ENCODE measurements at places on chromosomes 7 and 10.

DNA sequence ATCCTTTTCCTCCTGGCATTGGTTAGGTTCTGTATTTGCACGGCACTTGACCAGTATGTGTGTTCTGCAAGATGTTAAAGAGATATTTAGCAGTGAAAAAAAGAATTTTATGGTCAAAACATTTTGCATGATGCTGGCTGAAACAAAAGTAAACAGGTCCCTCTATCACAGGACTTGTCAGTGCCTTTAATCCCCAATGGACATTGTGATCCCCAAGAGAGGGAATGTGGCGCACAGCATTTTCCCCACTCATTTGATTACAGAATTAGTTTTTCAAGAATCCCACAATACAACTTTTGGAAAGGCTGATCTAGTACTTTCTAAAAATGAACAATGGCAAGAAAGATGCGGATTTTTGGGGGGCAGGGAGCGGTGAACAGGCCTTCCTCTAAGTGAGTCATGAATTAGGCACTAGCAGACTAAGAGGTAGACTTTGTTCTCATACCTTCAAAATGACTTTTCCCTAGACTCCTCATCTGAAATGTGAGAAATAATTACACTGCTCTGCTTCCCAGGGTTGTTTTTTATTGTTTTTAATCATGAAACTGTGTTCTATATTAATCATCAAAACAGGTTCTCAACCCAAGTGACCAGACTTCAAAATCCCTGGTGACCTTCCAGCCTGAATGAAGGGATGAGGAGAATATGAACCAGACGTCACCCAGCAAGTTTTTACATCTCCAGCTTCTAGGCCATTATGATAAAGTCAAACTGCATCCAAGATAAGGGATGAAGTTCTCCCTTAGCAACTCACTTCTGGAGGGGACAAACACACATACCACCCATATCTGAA, 8.6 kb downstream of the FBXW4 start:
- no peaks in the 10 kb centered on the region for H3K4me1 ChIP-seq
- H3K36me3 ChIP-seq, result no peaks in the 10 kb centered on the region
- no peak overlapping the region for H3K4me3 ChIP-seq
- no peak for DNase-seq

DNA sequence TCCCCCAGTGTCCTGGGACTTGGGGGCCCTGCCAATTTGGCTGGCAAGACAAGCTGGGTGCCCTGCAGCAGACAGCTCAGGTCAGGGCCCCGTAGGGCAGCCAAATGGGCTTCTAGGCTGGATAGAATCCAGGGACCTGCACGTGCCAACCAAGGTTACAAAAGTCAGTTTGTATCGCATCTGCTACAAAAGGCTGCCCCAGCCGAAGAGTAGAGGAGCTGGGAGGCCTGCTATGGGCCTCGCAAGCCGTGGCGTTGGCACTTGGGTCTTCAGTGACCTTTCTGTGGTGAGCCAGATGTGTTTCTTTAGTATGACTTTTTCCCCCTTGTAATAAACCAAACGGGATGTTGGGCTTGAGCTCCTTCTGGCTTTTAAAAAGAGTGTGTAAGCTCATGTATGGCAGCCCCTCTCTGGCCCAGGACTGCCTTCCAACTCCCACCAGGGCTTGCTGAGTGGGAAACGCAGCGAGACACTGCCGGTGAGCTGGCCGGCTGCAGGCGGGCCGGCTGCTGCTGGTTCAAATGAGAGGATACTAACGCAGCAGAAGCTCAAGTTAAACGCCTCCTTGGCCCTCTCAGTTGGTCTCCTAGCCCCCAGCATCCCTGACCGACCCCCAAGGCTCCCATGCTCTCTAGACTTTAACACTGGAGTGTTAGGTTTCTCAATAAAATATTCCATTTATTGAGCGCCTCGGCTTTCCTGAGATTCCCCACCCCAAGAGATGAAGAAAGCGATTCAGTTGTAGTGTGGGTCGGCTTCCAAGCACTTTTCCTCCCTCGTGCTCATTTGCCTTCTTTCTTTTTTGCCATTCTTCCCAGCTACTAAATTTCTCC, 3.1 kb upstream of the HOXA10 start:
- H3K36me3 ChIP-seq, result no peaks in the 10 kb centered on the region
- no peak for DNase-seq
- H3K4me1 ChIP-seq, result peaks cover 10% of the 10 kb centered on the region
- peak overlapping the region; percentile 28 for H3K4me3 ChIP-seq

DNA sequence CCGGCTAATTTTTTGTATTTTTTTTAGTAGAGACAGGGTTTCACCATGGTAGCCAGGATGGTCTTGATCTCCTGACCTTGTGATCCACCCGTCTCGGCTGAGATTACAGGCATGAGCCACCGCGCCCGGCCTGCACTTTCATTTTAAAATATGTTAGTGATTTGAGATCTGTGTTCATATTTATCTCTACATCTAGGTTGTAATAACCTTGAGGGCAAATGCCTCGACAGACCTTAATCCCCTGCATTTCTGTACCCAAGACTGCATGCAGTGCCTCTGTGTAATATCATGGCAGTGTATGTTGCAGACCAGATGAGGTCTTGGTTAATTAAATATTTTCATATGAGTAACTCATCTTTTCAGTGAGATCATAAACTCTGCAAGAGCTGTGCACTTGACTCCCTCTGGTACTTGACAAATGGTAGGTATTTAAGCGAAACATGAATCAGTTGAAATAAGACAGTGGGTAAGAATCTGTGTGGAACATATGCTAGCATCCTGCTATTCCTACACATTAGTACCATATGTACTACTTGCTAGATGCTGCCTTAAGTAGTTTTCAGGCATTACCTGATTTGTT, 673.9 kb upstream of the ANKRD30A start:
- H3K36me3 ChIP-seq, result no peaks in the 10 kb centered on the region
- H3K27ac ChIP-seq, result no peak overlapping the region
- no peaks in the 10 kb centered on the region for H3K4me1 ChIP-seq
- no peaks in the 10 kb centered on the region for H3K27me3 ChIP-seq
- no peak for DNase-seq

GRCh38 chr7:5193880-5194279, 3.8 kb downstream of the WIPI2 start:
- H3K27ac ChIP-seq, result no peak overlapping the region
- H3K4me3 ChIP-seq, result no peak overlapping the region
- H3K27me3 ChIP-seq, result no peaks in the 10 kb centered on the region

DNA sequence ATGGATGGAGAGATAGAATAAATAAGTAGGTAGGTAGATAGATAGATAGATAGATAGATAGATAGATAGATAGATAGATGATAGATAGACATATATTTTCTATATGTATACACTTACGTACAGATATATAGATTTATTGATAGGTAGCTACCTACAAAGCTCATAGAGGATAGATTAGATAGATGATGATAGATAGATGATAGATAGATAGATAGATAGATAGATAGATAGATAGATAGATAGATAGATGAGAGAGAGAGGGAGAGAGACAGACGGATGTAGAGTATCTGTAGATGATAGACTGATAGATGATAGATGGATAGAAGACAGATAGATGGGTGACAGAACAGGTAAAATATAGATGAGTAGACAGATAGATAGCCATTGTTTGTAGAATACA, 191.3 kb upstream of the PFKP start:
- no peak for DNase-seq
- H3K36me3 ChIP-seq, result no peaks in the 10 kb centered on the region
- no peaks in the 10 kb centered on the region for H3K27me3 ChIP-seq
- H3K27ac ChIP-seq, result no peak overlapping the region

GRCh38 chr10:11772575-11773288, 30.6 kb downstream of the ECHDC3 start:
- no peaks in the 10 kb centered on the region for H3K27me3 ChIP-seq
- no peaks in the 10 kb centered on the region for H3K36me3 ChIP-seq
- H3K27ac ChIP-seq, result no peak overlapping the region
- no peak for DNase-seq
- H3K4me1 ChIP-seq, result no peaks in the 10 kb centered on the region

GRCh38 chr7:84091318-84091717, 103.3 kb downstream of the SEMA3A start:
- DNase-seq, result no peak
- H3K27ac ChIP-seq, result no peak overlapping the region
- H3K4me1 ChIP-seq, result no peaks in the 10 kb centered on the region

DNA sequence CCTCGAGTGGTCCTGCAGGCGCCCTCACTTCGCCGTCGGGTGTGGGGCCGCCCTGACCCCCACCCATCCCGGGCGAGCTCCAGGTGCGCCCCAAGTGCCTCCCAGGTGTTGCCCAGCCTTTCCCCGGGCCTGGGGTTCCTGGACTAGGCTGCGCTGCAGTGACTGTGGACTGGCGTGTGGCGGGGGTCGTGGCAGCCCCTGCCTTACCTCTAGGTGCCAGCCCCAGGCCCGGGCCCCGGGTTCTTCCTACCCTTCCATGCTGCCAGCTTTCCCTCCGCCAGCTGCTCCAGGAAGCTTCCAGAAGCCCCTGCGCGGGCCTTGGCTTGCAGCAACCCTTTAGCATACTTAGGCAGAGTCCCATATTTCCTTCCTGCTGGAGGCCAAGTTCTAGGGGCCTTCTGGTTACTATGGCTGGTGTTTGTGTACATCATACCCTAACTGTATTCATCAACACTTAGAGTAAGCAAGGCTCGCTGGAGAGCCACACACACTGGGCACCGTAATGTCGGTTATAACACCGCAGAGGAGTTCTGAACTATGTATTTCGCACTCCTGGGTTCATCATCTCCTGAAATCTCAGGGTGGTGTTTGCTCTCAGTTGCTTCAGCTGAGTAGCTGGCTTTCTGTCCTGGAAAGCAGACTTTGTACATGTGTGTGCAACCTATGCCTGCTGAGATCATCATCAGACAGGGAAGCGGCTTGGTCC, 471 bp downstream of the MGMT start:
- no peaks in the 10 kb centered on the region for H3K27me3 ChIP-seq
- peaks cover 4% of the 10 kb centered on the region for H3K4me1 ChIP-seq
- peak overlapping the region; percentile 69 for H3K27ac ChIP-seq
- DNase-seq, result peak; percentile 26

DNA sequence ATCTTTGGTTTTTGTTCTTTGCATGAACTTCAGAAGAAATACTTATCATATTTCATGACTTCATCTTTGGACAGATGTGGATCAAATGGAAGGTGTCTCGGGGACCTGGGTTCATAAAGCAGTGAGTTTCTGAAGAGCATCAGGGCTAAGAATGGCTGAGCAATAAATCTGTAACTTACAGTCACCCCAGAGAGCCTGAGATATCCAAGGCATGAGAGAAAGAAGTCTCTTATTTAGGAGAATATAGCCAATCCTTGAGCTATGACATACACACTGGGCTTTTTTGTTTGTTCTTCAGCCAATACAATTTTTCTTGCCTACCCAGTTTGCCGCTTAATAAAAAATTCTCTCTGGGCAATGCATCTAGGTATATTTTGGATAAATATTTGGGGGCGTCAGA, 252.6 kb upstream of the INHBA start:
- no peak overlapping the region for H3K27ac ChIP-seq
- H3K4me3 ChIP-seq, result no peak overlapping the region
- no peaks in the 10 kb centered on the region for H3K36me3 ChIP-seq
- H3K4me1 ChIP-seq, result no peaks in the 10 kb centered on the region
- DNase-seq, result no peak

- H3K36me3 ChIP-seq, result no peaks in the 10 kb centered on the region
- no peak overlapping the region for H3K27ac ChIP-seq
- no peak overlapping the region for H3K4me3 ChIP-seq
Observed at GRCh38 chr10:71432956-71433767, 36.4 kb downstream of the CDH23 start.

DNA sequence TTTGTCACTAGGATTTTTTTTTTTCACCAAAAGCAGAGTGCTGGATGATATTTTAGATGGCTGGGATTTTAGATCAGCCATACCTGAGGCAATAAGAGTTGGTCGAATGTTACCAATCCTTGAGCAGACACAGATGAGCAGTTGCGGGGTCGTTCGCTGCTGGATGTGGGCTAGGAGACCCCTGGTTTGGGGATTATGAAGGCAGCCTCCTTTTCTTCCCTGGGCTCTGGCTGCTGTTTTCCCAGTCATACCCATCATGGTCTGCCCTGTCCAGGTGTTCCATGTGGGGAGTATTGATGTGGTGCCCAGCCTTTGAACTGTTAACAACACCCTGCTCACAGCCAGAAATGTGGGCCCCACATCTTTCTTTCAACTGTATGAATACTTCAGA, 5.0 kb downstream of the PTPRE start:
- no peak overlapping the region for H3K4me3 ChIP-seq
- peaks cover 2% of the 10 kb centered on the region for H3K4me1 ChIP-seq
- DNase-seq, result no peak
- no peak overlapping the region for H3K27ac ChIP-seq
- H3K36me3 ChIP-seq, result no peaks in the 10 kb centered on the region

DNA sequence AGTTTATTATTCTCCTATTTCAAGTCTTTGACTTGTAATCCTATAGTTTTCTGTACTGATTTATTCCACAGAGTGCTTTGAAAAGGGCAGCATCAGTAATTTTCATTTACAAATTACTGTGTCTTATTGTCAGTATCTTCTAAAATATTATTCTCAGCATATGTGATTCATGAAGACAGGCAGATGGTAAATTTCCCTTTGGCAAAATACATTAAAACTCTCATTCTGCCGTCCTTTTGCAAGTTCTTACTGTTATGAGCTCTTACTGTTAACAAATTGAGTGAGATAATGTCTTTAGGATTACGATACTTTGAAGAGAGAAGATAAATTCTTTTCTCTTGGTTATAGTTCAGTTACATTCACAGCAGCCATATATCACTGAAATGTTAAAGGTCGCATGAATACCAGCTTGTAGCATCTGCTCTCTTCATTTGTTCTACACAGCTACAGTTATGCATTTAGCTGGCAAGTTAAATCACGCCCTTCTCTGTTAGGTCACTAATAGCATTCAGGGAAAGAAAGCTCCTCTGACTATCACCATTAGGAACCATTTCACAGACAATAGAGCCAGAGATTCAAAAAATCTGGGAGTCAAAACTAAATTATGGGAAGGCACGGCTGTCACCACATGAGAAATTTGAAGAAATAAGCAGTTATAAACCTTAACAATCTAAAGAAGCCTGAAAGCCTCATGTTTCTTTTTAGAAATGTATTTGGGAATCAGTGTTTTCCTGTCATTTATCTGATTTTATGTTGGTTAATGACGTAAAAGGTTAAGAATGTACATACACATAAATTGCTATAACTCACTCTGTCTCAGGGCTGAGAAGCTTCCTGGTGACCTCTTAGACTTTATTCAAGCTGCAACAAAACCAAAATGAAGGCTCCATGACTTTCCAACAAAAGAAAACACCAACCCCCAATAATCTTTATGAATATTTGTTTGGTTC, 109.6 kb upstream of the SP4 start:
- H3K27ac ChIP-seq, result no peak overlapping the region
- no peaks in the 10 kb centered on the region for H3K27me3 ChIP-seq
- no peaks in the 10 kb centered on the region for H3K4me1 ChIP-seq
- DNase-seq, result no peak
- H3K36me3 ChIP-seq, result no peaks in the 10 kb centered on the region
- no peak overlapping the region for H3K4me3 ChIP-seq
